ENCODE measurements at places on chromosomes 7 and 10. TPM values are rescaled to one million over a fixed set of nuclear protein-coding genes. Genes with fewer than 3 reads are reported as not detected.
A peak's percentile ranks its signal among the peaks of the same experiment; 100 is the strongest.

The PFKFB3 gene
- 49.1 TPM for total RNA-seq

The NODAL gene
- not detected for total RNA-seq

The SPDYE11 gene
- not detected for total RNA-seq

GRCh38 chr10:34288634-34289033 is 526.5 kb downstream of the PARD3 start:
- DNase-seq = no peak
- peaks cover 10% of the 10 kb centered on the region for H3K4me1 ChIP-seq
- H3K4me3 ChIP-seq = no peak overlapping the region
- no peaks in the 10 kb centered on the region for H3K27me3 ChIP-seq

GRCh38 chr7:108071551-108071950 is 58.6 kb downstream of the LAMB4 start:
- no peak overlapping the region for H3K4me3 ChIP-seq
- DNase-seq = no peak
- H3K27ac ChIP-seq = no peak overlapping the region
- H3K27me3 ChIP-seq = no peaks in the 10 kb centered on the region
- no peaks in the 10 kb centered on the region for H3K36me3 ChIP-seq
- no peaks in the 10 kb centered on the region for H3K4me1 ChIP-seq

DNA sequence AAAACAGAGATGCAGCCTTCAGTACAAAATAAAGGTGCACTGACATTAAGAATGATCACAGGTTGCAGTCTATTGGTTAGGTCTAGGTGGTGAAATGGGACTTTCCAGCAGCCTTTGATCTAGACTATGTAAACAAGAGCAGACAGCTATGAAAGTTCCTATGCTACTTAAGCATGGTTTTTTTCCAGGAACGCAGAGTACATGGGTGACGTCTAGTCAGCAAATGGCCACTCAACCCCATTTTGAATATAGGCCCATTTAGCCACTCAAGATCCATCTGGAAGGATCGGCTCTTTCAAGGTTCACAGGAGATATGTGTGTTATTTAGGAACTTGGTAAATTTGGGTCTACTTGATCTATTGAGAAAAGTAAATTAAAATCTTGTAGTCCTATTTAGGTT is 1424.6 kb upstream of the LRRTM3 start:
- H3K27me3 ChIP-seq = no peaks in the 10 kb centered on the region
- no peak overlapping the region for H3K4me3 ChIP-seq
- no peak overlapping the region for H3K27ac ChIP-seq

- no peak overlapping the region for H3K4me3 ChIP-seq
- H3K4me1 ChIP-seq = no peaks in the 10 kb centered on the region
Measured at GRCh38 chr10:49837685-49838084, 75.6 kb upstream of the OGDHL start.

GRCh38 chr10:44478876-44479705 is 94.2 kb upstream of the CXCL12 start:
- no peak overlapping the region for H3K4me3 ChIP-seq
- DNase-seq = no peak
- no peaks in the 10 kb centered on the region for H3K36me3 ChIP-seq
- H3K27me3 ChIP-seq = no peaks in the 10 kb centered on the region

DNA sequence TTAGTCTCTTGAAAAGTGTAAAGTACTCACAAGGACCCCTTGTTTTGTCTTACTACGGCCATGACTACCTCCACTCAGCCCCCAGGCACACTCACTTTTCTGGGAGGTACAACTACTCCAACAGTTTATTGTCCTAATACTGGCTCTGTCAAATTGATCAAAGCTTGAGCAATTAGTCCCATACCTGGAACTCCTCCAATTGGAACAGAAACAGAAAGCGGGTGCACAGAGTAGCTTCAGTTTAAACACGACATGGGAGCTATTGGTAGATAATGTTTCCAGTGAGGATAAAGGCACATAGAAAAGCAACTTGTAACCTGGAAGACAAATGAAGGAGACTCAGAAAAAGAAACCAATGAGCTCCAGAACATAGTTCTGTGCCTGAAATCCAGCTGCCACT is 7.7 kb upstream of the GPR37 start:
- H3K4me3 ChIP-seq = no peak overlapping the region
- no peak overlapping the region for H3K27ac ChIP-seq

DNA sequence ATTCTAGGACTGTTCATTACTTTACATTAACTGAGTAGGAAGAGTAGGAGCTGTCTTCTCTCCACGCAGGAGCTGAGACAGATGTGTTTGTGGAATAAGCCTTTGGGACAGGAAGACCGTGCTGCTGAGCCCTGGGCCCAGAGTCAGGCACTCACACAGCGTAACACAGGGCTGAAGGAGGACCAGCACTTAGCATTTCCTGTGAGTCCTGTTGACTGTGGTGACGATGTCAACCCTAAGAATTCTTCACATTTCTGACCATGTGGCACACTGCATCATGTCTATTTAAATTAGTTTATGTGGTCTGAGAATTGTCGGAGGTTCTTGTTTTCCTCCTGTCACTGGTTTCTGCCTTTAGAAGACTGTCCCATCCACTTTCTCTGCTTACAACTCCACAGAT is 117.2 kb downstream of the PIP4K2A start:
- H3K36me3 ChIP-seq = no peaks in the 10 kb centered on the region
- H3K4me1 ChIP-seq = no peaks in the 10 kb centered on the region
- no peak for DNase-seq
- H3K27ac ChIP-seq = no peak overlapping the region
- no peaks in the 10 kb centered on the region for H3K27me3 ChIP-seq

DNA sequence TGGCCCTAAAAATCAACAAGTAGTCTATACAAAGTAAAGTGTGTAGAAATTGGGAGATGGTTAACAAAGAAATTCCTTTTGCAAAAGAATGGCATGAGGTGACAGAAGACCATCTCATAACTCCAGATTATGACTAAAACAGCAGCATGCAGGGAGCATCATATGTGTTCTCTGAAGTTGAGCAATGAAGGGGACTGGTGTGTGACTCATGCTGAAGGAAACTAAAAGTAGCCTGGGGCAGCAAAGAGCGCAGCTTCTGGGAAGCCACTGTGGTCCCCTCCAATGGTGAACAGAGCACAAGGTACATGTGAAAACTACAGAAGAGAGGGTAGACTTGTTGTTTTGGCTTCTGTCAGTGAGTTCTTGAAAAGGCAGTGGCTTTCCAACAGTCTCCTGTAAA is 133.4 kb downstream of the MACC1 start:
- H3K36me3 ChIP-seq = no peaks in the 10 kb centered on the region
- peak overlapping the region; percentile 28 for H3K27ac ChIP-seq
- no peak for DNase-seq
- H3K27me3 ChIP-seq = no peaks in the 10 kb centered on the region
- H3K4me1 ChIP-seq = no peaks in the 10 kb centered on the region

GRCh38 chr10:104322416-104322782 is 15.9 kb downstream of the ITPRIP start:
- H3K27ac ChIP-seq = peak overlapping the region; percentile 99
- H3K36me3 ChIP-seq = no peaks in the 10 kb centered on the region
- H3K27me3 ChIP-seq = no peaks in the 10 kb centered on the region
- no peak for DNase-seq
- H3K4me1 ChIP-seq = peaks cover 100% of the 10 kb centered on the region
